ENCODE measurements at places on chromosomes 11 and 22.

DNA sequence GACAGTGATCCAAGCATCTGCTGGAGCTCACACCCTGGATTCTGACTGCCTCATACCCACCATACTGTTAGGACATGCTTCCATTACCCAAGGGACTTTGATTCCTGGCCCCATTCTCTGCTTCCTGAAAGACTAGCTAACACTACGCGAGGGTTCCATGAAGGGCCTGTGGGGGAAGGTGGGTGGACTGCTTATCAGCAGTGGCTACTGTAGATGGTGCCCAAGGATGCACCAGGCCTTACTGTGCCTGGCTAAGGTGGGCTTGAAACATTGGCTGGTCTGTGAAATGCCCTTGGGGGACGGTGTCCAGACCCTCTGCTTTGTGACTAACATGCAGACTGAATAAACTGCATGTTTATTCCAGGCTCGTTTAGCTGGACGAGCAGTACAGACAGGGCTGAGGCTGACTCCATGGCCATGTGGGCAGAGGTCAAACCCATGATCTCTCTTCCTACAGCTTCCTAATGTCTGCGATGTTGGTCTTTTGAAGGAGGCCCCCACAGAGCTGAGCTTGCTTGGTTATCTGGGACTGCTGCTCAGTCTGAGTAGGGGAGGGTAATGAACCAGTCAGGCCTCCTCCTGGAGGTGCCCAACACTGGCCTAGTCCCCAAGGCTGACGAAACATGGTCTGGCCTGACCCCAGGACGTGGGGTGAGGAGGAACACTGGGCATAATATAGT, 48.3 kb upstream of the PHOX2A start:
- DNase-seq: no peak

- no peak for DNase-seq
Measured at GRCh38 chr22:33710326-33710725, 209.9 kb downstream of the LARGE1 start.

GRCh38 chr11:413120-414081, 1.4 kb downstream of the SIGIRR start:
- no peak for DNase-seq

DNA sequence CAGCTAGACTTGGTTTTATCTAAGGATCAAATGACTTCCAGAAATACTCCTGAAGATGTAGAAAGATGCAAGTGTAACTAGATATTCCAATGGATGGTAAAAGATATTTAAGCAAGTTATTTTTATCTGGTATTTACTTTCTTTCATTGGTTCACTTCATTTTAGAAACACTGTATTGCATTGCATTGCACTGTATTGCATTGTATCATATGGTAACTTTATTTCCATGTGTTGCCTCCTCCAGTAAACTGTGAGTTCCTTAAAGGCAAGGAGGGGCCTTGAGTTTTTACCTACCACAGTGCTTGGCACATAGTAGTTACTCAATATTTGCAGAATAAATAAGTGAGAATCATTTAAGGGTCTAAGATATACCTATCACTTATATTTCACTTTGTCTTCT, 31.8 kb upstream of the FLI1 start:
- no peak for DNase-seq

DNA sequence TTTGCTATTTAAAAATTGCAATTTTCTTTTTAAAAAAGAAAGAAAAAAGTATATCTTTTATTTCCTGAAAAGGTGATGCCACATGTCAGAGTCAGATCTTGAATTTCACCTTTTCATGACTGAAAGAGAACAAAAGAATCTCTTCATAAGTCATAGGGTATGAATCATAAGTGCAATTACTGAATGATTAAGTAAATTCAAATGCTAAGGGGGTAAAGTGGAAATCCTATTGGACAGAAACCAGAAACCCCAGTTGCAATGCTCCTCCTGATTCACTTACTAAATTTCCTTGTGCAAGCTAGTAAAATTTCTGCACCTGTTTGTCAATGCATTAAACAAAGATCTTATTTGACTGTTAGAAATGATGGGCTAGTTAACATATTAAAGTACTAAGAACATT, 8.2 kb upstream of the PRRG4 start:
- no peak for DNase-seq
